ENCODE measurements at places on chromosomes 6 and 20.

- no peak for DNase-seq
These were observed 3.0 kb upstream of the HUS1B start for GRCh38 chr6:659716-660581.

DNA sequence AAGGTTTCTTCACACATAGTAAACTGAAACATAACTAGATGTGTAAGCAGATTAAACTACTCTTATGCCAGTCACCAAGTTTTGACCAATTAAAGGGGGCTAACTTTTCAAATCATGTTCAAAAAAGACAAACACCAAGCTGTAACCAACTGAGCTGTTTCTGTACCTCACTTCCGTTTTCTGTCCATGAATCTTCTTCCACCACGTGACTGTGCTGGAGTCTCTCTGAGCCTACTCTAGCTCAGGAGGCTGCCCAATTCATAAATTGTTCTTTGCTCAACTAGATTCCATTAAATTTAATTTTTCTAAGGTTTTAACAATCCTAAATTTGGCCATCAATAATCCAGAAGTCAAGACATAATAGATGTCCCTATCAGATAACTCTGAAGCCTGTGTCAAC, 229.4 kb downstream of the FNDC1 start:
- DNase-seq, result no peak

DNA sequence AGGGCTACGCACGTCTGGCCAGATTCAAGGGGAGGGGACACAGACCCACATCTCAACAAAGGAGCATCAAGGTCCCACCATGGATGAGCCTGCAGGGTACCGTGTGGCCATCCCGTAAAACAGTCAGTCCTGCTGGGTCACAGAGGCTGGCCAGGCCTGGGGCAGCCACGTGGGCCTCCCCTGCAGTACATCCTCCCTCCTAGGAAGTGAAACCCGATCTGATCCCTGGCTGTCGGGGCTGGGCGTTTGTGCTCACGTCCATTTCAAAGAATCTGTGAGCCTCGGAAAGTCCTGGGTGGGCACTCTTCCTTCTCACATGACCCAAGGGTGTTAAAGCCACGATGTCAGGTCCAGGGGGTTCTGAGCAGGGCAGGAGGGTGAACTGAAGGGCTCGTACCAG, 14.3 kb downstream of the SULF2 start:
- DNase-seq, result no peak

GRCh38 chr6:40606526-40606925, 19.4 kb upstream of the LRFN2 start:
- DNase-seq, result no peak

DNA sequence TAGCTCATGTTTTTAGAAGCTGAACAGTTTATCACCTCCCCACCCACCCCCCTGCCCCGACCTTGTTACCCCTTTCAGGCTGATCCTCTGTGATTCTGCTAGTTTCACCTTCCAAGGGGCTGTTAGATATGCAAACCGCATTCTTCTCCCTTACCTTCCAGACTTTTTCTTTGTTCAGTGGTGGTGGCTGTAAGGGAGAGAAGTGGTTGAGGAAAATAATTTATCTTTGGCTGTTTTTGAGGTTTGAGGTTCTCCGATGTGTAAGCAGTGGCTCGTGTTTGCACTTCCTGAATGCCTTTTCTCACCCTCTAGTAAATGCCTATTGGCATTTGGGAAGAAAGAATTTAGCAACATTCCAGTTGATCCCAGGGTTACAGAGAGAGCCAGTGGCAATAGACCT, 69.4 kb upstream of the KCNG1 start:
- DNase-seq, result no peak

GRCh38 chr20:46174469-46175126, 56.5 kb downstream of the CD40 start:
- peak; percentile 11 for DNase-seq

DNA sequence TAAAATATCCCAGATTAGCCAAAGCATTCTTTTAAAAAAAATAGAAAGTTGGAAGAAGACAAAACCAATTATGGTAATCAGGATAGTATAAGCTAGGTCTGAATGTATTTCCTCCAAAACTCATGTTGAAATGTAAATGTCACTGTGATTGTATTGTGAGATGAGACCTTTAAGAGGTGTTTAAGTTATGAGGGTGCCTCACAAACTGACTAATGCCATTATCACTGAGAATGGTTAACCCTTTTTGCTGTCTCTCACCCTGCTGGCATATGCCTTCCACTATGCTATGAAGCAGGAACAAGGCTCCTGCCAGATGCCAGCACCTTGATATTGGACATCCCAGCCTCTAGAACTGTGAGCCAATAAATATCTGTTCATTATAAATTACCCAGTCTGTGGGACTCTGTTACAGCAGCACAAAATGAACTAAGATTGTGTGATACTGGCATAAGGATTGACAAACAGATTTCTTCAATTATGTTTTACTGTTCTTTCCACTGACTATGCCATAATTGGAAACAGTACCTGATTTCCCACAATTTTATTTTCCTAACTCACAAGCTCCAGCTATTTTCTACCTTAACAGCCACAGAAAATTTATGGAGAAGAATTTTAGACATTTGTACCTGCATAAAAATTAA, 63.8 kb downstream of the IBTK start:
- no peak for DNase-seq

GRCh38 chr6:120947111-120947510, 387.2 kb downstream of the TBC1D32 start:
- DNase-seq, result no peak

DNA sequence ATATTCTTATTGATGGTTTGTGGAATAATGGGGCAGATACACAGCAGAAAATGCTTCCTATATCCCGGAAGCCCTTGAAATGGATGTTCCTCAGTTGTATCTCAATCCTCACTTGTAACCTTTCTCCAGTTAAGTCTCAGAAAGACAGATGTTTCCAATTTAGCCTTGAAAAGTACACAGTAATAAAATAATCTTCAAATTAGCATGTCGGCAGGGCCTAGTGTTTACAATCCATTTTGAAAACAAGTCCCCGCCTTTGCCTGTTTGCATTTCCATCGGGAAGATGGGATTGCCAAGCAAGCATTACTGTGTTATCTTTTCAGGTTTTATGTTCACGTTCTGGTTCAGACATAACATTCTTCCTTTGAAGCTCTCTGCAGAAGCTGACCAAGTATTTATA, 41.5 kb downstream of the SNRNP48 start:
- DNase-seq, result no peak

GRCh38 chr6:19712012-19712688, 125.0 kb upstream of the ID4 start:
- no peak for DNase-seq

DNA sequence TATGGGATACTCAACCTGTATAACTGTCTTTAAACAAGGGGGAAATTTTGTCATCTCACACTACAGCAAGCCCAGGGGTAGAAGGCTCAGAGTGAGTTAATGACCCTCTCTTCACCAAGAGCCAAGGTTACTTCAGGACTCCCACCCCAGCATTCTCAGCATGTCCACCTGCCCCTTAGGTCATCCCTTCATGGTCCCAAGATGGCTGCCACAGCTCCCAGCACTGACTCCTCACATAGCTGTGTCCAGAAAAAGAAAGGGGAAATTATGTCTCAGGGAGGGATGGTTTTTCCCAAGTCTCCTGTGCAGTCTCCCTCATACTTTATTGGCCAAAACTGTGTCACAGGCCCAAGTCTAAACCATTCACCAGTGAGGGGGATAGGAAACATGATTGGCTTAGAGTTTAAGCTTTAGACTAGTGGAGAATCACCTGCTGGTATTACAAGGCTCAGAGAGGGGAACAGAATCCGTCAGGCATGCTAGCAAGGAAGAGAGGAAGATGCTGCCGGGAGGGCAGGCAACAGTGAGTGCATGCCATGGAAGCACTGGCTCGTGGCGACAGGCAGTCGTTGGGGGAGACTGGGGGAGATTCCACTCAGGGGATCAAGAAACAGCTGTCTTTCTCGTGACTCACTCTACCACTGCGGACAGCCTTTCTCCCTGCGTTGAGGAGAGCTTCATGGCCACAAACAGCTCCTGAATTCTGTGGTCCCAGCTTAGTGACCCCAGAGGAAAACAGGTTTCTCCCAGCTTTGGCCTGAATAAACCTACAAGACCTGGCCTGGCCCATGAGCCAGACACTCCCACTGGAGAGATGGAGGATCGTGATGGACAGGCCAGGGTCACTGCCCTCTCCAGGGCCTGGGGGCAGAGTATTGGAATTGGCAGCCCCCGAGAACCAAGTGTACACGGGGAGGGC, 37.2 kb downstream of the HM13 start:
- DNase-seq, result no peak

- no peak for DNase-seq
These were observed 80.0 kb upstream of the RPS6KA2 start for GRCh38 chr6:166707045-166707444.

DNA sequence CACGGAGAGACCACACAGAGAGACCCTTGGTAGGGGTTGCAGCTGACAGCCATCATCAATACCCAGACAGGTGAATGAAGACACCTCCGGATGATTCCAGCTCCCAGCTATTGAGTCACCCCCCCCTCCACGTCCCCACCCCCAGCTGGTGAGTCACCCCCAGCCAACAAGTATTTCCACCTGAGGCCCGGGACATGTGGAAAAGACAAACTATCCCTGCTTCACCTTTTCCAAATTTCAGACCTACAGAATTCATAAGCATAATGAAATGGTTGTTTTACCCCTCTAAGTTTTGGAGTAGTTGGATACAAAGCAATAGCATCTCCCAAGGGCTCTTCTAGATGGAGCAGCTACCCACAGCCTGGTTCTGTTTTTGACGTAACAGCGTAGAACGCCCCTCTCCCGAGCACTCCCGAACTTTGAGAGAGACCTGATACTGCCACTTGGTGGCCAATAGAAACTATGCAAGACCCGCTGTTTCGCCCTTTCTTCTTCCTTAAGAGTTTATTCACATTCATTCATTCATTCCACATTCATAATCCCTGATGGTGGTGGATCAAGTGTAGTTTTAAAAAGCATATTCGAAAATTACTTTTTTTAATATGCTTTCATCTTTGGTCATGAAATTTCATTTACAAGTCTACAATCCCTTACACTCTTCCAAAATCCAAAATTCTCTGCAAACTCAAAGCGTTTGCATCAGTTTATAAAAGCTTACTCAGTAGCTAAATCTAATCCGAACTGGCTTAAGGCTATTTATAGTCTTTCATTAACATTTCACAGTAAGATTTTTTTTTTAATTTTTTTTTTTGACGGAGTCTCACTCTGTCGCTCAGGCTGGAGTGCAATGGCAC, 15.1 kb upstream of the PPP1R16B start:
- DNase-seq, result no peak

GRCh38 chr6:22149096-22149495, 147.7 kb downstream of the PRL start:
- DNase-seq, result no peak

GRCh38 chr20:23645575-23645974, 7.8 kb upstream of the CST3 start:
- DNase-seq, result no peak

- DNase-seq, result no peak
These were observed 22.2 kb downstream of the HLA-F start for GRCh38 chr6:29745386-29745785.

DNA sequence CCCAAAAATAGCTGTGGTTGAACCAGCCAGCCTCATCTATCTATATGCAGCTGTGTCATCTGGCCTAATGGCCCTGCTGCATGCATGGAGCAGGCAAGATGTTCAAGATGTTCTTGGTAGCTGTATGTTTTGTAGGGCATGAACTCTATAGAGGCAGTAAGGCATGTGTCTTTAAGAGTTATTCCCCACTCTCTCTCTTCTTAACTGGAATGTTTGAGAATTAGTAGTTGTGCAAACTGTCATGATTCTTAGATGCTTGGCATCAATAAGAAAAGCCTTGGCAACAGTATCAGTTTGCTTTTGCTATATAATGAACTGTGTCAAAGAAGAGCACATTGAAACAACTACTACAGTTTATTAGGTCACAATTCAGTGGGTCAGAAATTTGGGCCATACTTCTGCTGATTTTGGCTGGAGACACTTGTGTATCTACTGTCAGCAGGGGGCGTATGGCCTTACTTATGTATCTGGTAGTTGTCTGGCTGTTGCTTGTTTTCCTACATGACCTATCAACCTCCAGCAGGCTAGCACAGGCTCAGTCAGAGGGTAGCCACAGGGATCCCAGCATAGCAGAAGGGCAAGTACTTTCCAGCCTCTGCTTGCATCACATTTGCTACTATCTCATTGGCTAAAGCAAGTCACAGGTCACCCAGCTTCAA, 56.1 kb upstream of the LAMP5 start:
- no peak for DNase-seq

GRCh38 chr20:698276-698675, 22.7 kb upstream of the SCRT2 start:
- DNase-seq, result no peak

- no peak for DNase-seq
These were observed 154.7 kb downstream of the TFAP2C start for GRCh38 chr20:56783826-56784225.

DNA sequence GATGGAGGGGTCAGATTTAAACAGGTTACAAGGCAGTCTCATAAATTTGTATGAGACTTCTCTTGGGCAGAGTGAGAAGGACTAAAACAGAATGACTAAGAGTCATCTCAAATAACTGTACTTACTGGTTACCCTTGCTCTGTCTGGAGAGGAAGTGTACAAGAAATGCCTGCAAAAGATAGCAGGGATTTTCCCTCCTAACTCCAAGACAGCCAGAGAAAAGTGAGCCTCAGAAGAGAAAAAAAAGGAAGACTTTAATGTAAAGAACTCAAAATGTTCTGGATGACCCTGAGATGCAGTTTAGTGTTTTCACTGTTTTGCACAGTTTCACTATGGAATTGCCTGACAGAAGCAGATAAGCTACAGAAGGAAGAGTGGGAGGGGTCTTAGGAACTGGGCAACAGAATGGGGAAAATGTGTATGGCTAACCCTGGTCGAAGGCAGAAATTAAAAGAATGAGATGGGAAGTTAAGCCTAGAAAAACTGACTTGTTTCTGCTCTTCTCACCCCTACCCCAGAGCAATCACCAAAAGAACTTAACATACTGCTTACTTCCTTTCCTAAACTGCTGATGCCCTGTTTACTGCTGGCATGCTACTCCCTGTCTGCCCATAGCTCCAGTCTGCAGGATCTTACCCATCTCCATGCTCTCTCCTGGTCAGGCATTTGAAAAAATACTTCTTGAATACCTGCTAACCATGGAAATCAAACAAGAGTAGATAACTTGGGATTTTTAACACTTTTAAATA, 98.1 kb upstream of the MARCKS start:
- no peak for DNase-seq

DNA sequence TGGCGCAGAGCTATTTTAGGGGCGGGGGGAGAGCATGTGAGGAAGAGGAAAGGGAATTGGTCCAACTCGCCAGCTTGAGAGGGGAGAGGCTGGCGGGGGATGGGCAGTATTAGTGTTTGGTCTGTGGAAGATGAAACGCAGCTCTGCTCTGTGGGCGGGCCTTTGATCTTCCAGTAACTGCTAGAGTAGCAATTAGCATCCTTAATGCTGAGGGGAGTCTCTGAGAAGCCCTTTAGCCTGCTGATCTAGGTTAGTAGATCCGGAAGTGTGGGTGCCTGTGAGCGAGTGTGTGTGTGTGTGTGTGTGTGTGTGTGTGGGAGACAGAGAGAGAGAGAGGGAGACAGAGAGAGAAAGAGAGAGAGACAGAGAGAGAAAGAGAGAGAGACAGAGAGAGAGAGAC, 117.2 kb upstream of the BACH2 start:
- DNase-seq, result no peak

- no peak for DNase-seq
These were observed 8.1 kb upstream of the HINT3 start for GRCh38 chr6:125948455-125948854.

Measured in hypothalamus (tissue), 51 donors.